ENCODE measurements at places on chromosomes 5 and 9.

DNA sequence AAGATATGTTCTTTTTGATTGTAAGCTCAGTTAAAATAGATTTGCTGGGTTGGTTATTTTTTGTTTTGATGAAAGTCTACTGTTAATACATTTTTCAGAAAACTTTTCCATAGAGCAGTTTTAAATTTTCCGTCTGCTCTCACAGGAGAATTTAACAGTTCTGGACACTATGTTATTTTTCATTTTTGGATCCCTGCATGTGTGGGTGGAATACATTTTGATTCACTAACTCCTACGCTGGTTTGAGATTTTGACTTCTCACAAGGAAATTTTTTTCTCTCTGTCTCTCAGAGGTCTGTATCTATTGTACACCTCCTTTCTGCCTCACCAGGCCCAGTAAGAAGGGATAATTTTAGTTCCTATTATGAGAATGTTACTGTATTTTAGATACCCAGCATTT lies 502.4 kb downstream of the CDH10 start:
- DNase-seq: no peak

GRCh38 chr9:131837836-131838235 lies 98.0 kb upstream of the RAPGEF1 start:
- DNase-seq: no peak

GRCh38 chr9:690517-691111 lies 150.9 kb upstream of the DMRT1 start:
- DNase-seq: no peak

DNA sequence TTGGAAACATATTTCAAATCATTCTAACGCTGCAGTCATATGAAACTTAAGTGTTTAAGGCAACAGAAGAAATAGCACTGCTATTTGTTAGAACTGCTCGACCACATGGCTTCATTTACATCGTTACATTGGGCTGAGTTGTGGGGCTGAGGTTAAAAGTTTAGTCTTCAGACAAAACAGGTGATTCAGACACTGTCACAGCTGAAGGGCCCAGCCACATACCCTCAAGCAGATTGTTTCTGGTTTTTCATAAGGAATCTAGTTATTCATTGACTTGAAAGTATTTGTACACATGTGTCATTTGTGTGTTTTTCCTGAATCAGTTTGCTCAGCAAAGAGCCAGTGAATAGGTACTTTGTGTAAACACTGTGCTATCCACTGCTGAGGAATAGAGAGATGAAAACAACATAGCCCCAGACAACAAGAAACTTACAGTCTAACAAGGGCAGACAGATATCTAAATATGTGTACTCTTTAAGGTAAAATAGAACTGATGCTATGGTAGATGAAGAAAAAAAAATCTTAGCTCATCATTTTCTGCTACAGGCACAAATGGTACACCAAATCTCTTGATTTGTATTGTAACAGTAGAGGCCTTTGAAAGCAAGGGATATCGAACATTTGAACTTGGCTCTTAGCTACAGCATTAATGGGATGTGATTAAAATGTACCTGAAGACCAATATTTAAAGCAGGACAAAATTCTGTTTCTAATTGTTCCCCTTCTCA lies 357.6 kb upstream of the RPS23 start:
- DNase-seq: no peak

DNA sequence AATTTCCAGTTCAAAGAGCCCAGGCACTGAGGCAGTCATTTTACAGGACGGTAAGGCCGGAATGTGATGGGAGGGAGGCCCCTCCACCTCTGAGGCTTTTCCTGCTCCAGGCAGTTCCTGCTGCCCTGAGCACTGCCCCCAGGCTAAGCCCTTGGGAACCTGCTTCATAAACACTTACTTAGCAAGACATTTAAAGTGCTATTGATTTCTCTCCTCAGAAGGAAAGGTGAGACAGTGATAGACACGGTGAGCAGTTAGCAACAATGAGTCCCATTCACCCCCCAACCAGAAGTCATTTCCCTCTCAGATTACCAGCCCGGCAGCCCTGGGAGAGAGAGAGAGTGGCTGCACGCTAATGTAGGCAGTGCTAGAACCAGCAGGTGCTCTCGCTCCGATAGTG lies 462.5 kb downstream of the SPOCK1 start:
- no peak for DNase-seq

Data from CD4-positive, alpha-beta T cell treated with Interleukin-15 for 4 hours (primary cell).